ENCODE measurements at places on chromosomes 12 and 14.

DNA sequence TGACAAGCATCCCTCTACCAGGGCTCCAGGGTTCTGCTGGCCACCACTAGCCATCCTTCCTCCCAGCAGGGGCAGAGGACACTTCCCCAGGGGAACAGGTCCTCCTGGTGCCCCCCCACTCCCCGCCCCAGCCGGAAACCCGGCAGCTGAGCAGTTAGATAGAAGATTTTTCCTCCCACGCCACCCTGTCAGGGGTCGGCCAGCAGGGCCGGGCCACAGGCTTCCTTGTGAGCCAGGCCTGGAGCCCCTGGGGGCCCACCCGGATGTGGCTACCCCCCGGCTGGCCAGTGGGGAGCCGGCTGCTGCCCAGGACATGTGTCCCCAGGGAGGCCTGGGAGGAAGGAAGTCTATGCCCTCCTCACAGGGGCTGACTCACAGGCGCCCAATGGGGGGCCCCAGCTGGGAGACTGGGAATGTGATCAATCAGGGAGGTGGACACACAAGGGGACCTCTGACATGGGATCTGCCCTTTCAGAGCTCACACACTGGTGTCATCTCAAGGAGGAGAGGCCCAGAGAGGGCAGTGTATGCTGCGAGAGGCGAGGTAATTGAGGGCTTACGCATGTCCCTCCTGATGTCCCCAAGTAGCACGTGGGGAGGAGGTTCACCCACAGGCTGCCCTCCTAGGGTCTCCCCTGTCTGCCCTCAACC, 4.2 kb downstream of the SH2B3 start:
- DNase-seq = peak; percentile 68

GRCh38 chr12:57765003-57765697, 1.7 kb downstream of the CYP27B1 start:
- peak; percentile 74 for DNase-seq

DNA sequence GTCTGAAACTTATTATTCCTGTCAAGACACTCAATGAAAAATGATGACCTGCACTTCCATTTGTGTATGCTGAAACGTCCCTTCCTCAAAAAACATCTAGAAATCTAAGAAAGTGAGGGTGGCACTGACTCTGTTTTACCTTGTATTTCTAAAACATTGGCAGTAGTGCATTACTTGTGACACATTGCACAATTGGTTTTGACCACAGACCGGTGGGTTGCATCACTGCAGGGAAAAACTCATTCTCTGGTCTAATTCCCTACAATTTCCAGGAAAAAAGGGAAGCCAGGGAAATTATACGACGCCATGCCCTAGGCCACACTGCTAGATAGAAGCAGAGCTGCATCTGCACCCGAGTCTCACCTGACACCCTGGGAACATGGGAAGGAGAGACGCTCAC, 156.7 kb downstream of the NTF3 start:
- no peak for DNase-seq

- DNase-seq = peak; percentile 50
These were observed 26.9 kb downstream of the FIGNL2 start for GRCh38 chr12:51821440-51822260.

DNA sequence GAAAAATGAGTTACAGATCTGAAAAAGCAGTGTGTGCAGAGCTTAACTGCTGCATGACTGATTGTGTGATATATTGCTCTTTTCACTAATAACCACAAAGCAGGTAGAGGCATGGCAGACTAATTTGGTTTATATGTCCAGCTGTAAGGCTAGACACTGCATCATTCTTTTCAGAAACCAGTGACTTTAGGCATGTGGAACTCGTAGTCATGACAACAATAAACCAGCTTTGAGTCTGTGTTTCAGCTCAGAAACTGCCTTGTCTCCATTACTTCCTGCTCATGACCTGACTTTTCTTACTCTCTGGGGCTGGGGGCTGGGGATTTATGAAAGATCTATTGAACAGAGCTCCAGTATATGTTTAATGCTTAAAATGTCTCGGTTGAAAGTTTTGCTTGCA, 146.8 kb upstream of the LRIG3 start:
- no peak for DNase-seq

DNA sequence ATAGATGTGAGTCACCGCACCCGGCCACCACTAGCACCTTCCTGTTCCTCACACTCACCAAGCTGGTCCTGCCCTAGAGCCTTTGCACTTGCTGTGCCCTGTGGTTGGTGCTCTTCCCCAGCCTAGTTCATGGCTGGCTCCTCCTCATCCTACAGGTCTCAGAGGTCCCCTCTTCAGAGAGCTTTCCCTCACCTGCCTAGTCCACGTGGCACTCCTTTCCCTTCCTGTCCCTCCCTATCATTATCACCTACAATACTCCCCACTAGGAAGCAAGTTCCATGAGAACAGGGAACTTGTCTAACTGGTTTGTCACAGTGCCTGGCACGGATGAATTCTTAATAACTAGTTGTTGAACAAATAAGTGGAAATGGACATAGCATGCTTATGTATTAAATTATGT, 24.0 kb upstream of the TMED10 start:
- no peak for DNase-seq

- no peak for DNase-seq
These were observed 146.5 kb downstream of the SAMD4A start for GRCh38 chr14:54713379-54713778.

- DNase-seq = no peak
These were observed 305.1 kb downstream of the TTC6 start for GRCh38 chr14:37900561-37900960.

- no peak for DNase-seq
These were observed 198.2 kb downstream of the BTG1 start for GRCh38 chr12:91947459-91947858.

DNA sequence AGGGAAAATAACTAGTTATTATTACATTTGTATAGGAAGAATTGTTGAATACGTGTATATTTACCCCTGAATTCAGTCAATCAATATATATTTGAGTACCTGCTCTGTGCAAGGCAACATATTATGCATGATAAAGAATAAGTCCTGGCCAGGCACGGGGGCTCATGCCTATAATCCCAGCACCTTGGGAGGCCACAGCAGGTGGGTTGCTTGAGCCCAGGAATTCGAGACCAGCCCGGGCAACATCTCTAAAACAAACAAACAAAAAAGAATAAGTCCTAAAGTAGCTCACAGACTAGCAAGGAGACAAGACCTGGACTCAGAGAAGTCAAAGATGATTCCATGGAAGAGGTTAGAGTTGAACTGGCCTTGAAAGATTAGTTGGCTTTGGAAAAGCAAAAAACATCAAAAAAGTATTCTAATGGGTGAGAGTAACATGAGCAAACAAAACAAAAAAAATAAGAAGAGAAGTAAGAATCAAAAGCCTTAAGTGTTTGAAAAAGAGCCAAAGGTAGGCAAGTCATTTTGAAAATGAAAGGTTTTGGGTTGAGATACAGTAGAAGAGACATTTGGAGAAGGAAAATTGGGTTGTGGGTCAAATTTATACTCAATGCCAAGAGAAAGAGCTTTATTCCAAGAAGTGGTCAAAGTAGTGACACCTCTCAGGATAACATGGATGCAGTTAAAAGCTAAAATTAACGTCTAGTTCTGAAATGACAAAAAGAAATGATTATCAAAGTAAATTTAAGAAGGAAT, 115.2 kb upstream of the BCAT1 start:
- DNase-seq = no peak

GRCh38 chr12:86788661-86789060, 532.5 kb upstream of the MGAT4C start:
- no peak for DNase-seq

GRCh38 chr12:22990501-22990900, 365.5 kb downstream of the ETNK1 start:
- no peak for DNase-seq

- DNase-seq = no peak
These were observed 9.9 kb downstream of the KRT83 start for GRCh38 chr12:52311285-52311648.

DNA sequence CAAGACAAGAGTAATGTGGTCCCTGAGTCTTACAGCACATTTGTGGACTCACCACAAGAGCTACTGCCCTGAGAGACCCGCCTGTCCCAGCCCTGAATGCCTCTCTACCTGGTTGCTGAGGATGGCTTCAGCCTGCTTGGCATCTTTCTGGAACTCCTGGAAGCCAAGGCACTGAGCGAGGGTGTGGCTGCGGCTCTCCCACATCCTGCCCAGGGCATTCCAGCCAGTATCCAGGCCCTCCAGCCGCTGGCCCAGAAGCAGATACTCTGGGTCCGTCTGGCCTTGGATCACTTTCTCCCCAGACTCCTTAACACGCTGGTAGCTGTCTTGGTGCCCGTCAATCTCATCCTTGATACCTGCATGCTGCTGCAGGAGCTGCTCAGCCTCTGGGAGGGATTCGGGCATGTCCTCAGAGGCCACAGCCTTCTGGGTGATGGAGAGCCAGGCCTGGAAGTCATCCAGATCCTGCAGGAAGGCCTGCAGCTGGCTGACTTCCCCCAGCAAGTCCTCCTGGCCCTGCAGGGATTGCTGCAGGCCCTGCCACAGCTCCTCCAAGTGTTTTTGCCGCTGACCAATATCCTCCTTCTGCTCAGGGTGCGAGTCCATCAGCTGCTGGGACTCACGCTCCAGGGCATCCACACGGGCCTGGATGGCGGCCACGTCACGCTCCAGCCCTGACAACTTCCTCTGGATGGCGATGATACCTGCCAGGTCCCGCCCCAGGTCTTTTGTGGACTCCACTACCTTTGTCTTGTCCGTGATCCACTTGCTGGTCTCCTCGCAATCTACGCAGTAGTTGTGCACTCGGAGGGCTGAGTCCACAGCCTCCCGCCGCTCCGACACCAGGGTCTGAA, 82.3 kb downstream of the PLEKHG3 start:
- no peak for DNase-seq

DNA sequence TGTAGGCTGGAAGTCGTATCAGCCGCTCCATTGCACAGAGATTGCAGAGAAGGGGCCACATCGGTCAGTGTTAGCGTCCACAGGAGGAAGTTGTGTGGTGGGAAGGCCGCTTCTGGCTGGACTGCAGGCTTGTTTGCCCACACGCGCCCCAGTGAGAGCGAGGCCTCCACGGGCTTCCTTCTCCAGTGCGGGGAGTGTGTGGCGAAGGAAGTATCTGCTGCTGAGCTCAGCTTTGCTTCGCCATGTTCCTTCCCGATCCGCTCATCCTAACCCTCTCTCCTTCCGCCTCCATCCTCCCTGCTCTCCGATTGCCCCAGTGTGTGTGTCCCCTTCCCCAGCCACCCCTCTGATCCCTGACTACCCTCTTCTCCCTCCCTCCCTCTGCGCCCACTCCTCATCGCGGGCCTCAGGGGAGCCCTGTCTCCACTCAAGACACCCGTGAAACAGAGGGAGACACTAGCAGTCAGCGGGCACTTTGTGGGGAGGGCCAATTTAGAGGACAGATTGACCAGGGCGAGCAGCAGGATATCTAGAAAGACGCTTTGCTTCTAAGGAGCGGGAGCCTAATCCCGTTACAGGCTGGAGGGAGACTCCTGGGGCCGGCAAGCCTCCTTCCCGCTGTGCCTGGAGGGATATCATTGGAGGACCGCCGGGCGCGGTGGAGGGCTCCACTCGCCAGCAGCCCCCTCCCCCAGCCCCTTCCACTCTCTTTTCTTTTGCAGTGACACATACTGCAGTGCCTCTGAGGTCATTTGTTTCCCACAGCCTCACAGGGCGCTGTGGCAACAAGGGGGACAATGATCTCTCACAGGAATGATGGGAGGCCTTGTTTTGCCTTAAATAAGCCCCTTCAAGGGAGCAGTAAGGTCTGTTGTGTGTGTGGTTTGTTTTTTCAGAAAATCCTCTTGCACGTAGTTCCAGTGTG, 428.8 kb downstream of the ZFP36L1 start:
- DNase-seq = no peak

DNA sequence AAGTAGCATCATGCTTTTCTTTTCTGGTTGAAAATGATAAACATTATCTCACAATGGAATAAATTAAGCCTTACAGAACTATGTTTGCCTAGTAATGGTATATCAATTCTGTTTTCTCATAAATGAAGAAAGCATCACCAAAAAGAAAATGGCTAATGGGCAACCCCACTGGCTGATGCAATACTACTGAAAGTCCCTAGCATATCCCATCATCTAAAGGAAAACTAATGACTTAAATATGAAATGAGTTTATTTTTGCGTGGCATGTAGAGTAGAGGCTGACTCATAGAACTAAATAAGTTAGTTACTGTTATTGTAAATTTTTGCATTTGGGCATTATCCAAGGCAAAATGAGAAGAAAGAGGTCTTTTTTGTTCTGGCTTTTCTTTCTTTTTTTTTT, 1156.3 kb upstream of the SEL1L start:
- no peak for DNase-seq

GRCh38 chr12:66187036-66187435, 2.0 kb upstream of the IRAK3 start:
- DNase-seq = no peak

GRCh38 chr12:45034861-45035265, 16.0 kb downstream of the DBX2 start:
- no peak for DNase-seq

DNA sequence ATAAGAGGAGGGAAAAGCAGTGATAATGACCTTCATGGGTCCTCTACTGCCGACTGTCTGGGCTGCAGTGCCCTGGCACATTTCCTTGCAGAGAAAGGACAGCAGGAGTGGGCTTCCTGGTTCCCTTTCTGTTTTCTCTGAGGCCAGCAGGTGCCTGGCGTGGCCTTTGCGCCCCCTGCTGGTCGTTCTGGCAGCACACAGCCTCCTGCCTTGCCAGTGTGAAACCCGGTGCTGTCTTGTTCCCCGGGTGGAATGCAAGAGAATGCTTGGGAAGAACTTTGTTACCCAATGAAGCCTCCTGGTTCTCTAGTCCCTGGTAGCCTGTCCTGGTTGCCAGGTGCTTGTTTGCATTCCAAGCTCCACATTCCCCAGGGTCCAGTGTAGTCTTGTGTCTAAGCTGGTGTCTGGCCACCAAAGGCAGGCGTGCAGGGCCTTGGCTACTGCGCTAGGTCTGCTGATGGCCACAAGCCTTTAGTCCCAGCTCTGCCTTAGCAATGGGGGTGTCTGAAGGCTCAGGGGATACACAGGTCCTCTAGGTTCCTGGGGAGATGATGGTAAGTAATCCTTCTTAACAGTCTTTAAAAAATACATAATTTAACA, 1392.4 kb upstream of the TMEM132C start:
- peak; percentile 69 for DNase-seq

GRCh38 chr12:32508626-32509025, 109.3 kb downstream of the FGD4 start:
- DNase-seq = no peak

DNA sequence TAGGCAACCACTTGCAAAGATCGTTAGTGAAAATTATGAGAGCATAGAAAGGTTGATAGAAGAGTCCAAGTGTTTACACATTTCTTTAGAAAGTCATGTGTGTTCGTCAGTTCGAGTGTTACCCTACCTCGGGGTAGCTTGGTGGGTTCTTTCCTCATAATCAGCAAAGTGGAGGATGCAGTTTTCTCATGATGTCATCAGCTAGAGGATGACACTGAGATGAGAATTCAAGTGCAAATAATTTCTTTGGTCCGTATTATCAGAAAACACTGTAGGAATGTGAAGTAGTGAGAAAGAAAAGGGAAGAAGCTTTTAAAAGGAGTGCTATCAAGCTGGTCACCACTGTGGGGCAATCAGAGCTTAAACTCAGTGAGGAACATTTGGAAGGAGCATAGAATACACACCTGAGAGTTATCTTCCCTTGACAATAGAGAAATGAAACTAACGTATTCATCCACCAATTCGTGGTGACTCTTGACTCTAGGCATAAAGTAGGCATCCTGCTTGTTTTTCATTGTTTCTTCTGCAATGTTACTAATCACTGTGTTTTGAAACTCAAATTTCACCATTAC, 1340.9 kb upstream of the TMEM132C start:
- DNase-seq = no peak

Data from stimulated activated naive CD8-positive, alpha-beta T cell treated with anti-CD3 and anti-CD28 coated beads, Interleukin-15, Interleukin-2, amounts not matched to agents 100 U/mL and 50 U/mL, for 24 hours (primary cell).